ENCODE measurements at places on chromosomes 7 and 10.

DNA sequence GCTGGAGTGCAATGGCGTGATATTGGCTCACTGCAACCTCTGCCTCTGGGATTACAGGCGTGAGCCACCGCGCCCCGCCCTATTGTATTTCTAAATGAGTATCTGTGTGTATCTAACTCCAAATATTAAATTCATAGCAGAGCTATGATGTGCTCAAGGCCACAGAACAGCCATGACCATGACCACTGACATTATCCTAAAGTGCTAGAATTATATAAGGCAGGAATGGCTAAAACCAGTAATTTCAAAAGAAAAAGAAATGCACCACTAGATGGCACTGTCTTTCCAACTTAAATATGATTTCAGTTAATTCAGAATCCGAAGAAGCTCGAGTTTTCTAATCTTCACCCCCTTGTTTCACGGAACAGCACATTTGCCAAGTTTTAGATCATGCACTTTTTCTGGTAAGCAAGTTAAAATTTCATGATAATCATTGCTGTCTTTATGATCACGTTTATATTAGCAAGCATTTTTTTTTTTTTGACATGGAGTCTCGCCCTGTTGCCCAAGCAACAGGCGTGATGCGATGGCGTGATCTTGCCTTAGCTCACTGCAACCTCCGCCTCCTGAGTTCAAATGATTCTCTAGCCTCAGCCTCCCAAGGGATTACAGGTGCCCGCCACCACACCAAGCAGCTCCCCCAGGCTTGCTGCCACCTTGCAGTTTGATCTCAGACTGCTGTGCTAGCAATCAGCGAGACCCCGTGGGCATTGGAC, 65.3 kb downstream of the OR13A1 start:
- no peak for DNase-seq

DNA sequence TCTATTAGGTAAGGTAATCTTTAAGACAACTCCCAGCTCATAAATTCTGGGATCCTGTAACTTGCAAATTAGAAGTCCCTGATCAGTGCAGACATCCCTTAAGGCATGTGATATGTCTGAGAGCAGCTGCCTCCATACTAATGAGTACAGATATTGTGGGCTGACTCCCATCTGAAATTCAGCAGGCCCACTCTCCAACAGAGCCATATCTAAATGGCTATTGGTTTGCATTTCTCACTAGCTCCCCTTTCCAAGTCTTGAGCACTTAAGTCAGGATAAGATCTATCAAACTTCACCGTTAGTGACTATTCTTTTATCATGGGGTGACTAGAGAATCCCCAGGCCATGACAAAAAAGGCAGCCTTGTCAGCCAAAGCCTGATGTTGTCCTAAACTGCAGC, 785.4 kb downstream of the IPMK start:
- no peak for DNase-seq

GRCh38 chr7:97015279-97015678, 9.4 kb downstream of the DLX5 start:
- DNase-seq = no peak

- no peak for DNase-seq
These were observed 15.1 kb downstream of the GPR146 start for GRCh38 chr7:1059200-1060091.

DNA sequence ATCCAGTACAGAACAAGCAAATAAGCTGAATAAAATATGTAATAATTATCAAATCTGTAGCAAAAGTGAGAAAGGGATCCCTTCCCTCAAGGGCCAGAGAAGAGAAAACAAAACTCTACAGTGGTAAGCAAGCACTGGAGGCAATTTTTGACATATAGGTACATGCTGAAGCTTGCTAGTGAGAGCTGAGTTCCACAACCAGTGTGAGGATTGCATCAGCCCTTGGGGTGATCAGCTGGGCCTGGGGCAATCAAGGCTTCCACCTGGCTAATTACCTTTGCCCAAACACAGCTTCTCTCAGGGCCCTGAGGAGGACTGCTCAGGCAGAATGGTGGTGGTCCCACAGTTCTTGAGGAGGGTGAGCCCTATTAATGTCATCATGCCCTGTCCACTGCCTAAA, 134.4 kb upstream of the DLX6 start:
- DNase-seq = no peak

DNA sequence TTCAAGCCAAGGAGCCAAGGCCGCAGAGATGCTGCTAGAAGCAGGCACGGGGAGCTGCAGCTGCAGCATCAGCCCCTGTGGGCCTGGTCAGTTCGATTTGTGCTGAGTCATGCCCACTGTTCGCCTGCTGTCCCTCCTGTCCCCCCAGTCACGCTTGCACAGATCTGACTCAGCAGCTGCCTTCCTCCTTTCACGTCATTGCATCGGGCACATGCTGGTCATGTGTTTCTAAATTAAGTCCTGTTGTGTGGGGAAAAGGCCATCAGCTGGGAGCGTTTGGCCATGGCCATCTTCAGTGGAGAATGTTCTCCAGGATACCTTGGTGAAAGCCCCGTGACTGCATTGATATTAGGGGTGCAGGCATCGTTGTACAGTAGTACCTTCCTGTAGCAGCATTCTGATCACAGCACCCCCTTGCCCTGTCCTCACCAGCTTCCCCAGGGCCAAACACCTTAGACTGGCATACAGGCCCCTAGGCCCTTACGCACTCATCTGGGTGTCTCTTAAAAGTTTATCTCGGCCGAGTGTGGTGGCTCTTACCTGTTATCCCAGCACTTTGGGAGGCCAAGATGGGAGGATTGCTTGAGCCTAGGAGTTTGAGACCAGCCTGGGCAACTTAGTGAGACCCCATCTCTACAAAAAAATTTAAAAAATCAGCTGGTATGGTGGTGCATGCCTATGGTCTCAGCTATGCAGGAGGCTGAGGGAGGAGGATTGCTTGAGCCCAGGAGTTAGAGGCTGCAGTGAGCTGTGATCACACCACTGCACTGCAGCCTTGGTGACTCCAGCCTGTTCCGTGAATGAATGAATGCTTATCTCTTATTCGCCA, 23.2 kb downstream of the POR start:
- DNase-seq = no peak

DNA sequence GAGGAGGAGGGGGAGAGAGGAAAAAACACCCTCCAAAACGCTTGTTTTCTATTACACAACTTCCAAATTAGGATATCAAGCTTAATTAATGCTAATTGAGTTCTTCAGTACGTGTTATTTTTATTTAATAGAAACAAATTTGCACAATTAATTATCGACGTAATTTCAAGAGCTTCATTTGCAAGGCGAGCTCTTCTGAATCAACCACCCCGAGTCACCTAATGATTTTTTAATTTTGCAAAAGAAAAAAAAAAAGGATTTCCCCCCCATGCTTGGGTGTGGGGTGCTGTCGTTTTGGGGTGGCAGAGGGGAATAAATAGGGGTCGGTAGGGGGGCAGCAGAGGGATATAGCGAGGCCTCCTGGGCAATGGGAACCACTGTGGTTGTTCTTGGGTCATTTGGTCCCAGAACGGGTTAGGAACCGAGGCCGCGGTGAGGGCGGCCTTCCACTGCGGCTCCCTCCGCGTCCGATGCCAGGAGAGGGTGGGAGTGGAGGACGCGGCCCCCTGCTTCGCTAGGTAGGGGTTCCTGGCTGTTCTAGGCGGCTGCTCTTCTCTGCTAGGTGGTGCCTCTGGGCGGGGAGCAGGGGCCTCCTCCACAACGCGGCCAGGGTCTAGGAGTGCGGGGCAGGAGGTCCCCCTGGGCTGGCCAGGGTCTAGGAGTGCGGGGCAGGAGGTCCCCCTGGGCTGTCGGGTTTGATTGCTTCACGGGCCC, 7.3 kb downstream of the UNCX start:
- no peak for DNase-seq

DNA sequence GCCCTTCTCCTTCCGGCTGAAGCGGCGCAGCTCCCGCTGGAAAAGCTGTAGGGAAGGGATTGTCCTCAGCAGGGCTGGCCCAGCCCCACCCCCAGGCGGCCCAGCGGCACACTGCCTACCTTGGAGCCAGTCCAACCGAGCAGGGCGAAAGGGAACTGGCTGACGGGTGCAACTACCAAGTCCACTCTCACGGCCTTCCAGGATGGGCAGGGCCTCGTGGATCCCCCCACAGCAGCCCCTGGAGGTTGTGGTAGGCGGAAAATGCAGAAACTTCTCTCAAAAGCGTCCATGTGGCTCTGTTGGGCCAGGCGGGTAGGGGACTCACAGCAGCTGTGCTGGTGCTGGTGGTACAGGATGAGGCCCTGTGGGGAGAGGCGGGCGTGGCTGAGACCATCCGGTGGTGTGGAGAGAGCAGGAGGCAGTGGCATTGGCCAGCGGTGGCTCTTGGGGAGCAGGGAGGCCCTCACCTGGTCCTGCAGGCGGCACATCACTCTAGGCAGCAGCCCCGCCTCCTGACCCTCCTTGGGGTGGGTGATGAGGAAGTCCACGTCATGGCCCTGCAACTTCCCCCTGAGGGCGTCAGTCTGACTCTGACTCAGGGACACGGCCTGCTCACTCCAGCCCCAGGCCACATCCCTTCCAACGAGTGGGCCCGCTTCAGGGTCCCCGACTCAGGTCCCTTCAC, 8.4 kb upstream of the PGAM2 start:
- DNase-seq = no peak

DNA sequence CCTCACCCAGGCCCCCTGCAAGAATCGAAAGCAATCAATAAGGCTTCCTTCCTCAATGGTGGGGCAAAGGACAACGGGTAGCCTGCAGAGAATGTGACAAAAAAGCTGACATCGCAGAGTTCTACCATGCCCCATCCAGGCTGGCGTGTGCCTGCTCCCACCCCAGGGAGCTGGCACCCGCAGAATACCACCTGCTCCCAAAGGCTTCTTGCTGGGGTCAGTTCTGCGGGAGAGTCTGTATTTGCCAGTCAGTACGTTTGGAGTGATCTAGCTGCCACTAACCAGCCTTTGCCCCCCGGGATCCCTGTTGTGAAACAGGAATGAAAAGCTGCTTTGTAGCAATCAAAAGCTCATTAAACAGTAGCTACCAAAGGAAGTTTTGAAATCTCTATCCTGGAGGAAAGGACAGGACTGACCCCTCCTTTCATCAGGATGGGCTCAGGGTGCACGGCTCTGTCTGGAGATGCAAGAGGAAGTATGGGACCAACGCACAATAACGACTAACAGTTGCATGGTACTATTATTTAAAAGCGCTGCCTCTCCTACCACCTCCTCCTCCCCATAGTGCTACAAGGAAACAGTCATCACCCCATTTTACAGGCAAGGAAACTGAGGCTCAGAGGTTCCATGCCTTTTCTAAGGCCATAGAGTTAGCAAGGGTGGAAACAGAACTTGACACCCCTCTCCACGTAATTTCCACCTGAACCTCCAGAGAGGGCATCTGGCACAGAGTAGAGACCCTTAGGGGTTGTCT, 67.0 kb downstream of the FGFR2 start:
- no peak for DNase-seq

GRCh38 chr10:86250399-86250798, 116.2 kb downstream of the GRID1 start:
- no peak for DNase-seq

- no peak for DNase-seq
These were observed 33.7 kb upstream of the DGKI start for GRCh38 chr7:137880432-137880831.

GRCh38 chr10:32454148-32454547, 8.2 kb downstream of the CCDC7 start:
- DNase-seq = no peak

- no peak for DNase-seq
These were observed 11.2 kb upstream of the PRDX3 start for GRCh38 chr10:119189811-119190282.

GRCh38 chr10:76879116-76879913, 758.3 kb downstream of the KCNMA1 start:
- DNase-seq = no peak

- DNase-seq = no peak
These were observed 55.5 kb downstream of the KLF6 start for GRCh38 chr10:3729397-3729976.

GRCh38 chr10:5305374-5305773, 59.4 kb upstream of the UCN3 start:
- no peak for DNase-seq

DNA sequence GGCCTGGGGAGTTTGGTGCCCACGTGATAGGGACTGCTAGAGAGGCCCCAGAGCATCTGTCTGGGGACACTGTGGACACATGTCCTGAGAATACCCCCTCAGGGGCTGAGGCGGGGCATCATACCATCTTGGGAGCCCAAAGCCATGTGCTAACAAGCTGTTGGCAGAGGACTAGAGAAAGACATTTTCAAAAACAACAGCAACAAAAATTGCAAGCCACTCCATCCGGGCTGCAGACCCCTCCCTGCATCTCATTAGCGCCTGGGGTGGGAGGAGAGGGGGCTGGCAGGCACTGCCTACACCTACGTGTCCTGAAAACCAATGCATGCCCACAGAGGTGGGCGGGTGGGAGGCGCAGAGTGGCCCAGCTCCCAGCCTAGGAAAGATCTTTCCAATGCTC, 507.4 kb upstream of the PODXL start:
- DNase-seq = no peak

DNA sequence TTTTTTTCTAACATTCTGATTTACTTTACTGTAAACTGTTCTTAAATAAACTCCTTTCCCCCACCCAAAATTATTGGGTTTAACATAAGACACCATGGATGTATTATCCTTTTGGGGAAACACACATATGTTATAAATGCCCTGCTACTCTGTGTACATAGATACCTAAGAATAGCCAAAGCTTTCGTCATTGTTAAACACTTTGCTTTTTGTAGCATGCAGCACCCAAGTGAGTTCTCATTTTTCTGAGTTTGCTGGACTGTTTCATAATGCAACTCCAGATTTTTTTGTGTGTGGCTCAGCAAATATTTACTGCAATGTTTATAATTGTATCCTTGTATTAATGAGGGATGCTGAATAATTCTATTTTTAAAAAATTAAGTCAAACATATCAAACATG, 86.9 kb downstream of the VTI1A start:
- DNase-seq = no peak

- no peak for DNase-seq
These were observed 224.1 kb downstream of the DOCK4 start for GRCh38 chr7:111982133-111982532.

- no peak for DNase-seq
These were observed 44.5 kb upstream of the MRPS16 start for GRCh38 chr10:73296946-73297345.

GRCh38 chr7:151012911-151013347, 11.4 kb downstream of the ATG9B start:
- no peak for DNase-seq

GRCh38 chr7:82605247-82605864, 161.8 kb upstream of the CACNA2D1 start:
- no peak for DNase-seq

- DNase-seq = no peak
These were observed 80.3 kb downstream of the SND1 start for GRCh38 chr7:127732306-127732705.

DNA sequence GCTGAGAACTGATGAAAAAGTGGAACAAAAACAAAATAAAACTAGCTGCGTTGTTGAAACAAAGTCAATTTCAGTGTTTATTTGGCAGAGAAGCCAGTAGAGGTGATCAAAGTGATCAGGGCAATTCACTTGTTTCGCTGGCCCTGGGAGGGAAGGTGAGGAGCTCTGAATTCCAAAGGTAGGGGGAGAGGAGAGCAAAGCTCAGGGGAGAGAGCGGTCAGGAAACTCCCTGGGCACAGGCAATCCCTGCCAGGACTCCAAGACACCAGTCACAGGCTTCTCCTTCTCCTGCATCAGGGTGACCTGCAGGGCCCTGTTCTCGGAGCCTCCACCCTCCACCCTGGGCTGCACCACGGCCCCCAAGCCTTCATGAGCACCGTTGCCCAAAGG, 6.8 kb upstream of the KIAA1217 start:
- no peak for DNase-seq
